Activated CD8-positive, alpha-beta memory T cell treated with anti-CD3 and anti-CD28 coated beads, Interleukin-2, amount 10 ng/mL, durations not matched to agents 7 days and 5 days (primary cell): ENCODE measurements at places on chromosomes 2 and 18. TPM values are rescaled to one million over a fixed set of nuclear protein-coding genes. Genes with fewer than 3 reads are reported as not detected.

DNA sequence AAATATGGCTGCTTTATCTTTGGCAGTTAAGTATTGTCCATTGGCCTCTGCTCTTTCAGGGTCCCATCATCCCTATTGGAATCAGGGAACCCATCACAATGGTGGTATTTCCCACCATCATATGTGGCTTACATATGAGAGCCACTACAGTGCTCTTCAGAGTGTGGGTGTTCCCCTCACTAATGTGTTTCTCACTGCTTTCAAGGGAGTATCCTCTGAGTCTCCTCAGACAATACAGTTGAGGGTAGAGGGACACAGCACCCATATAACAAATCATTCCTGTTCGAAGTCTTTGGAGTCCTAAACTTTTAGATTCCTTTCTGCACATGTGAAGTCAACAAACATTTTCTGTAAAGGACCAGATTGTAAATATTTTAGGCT is 48.8 kb upstream of the DNAJC10 start:
- no peaks in the 10 kb centered on the region for H3K36me3 ChIP-seq
- no peak overlapping the region for H3K4me3 ChIP-seq
- no peak for DNase-seq

DNA sequence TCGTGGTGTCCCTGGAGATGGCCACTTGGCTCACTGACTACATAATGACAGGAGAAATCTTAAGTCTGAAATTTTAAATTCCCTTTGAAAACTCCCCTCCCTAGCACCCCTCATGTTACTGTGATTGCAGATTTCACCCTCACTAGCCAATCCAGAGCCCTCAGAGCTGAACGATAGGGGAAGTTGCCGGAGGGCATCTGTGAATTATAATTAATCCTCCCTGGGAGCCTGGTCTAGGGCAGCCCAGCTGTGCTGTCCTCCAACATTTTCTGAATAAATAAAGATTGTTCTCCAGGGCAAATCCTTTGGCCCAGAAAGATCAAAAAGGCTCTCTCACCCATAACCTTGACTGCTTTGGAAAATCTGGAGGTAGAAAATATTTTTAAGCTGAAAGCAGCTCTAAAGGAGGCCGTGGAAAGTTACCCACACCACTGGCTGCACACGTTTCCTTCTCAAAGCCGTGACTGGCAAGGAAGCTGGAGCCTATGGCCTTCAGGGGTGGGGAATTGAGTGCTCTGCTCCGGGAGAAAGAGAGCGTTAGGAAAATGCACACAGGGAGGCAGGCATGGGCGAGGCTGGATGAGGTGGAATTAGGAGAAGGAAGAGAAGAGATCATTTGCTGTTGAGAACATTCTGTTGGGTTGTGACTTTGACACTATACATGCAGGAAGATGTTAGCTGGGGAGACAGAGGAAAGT is 68.9 kb upstream of the CNGA3 start:
- DNase-seq = no peak
- H3K4me3 ChIP-seq = no peak overlapping the region
- H3K27ac ChIP-seq = no peak overlapping the region

- H3K36me3 ChIP-seq = no peaks in the 10 kb centered on the region
- H3K27me3 ChIP-seq = no peaks in the 10 kb centered on the region
- H3K4me3 ChIP-seq = no peak overlapping the region
- H3K27ac ChIP-seq = no peak overlapping the region
- no peaks in the 10 kb centered on the region for H3K4me1 ChIP-seq
- DNase-seq = no peak
Observed at GRCh38 chr18:32422201-32422600, 48.5 kb downstream of the GAREM1 start.

DNA sequence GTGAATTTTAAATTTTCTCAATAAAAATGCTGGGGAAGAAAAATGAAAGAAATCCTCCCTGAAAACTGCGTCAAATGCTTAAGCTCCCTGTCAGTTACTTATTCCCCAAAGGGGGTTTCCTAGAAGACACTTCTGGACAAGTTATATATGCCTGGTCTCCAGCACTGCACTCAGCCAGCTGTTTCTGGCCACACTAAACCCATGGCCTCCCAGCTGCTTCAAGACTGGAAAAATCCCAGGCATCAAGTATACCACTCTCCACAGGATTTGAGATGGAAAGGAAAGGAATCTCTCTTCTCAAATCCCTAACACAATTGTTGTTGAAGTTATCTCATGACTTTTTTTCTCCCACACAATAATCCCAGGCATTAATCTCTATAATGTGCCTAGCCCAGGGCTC is 245.7 kb downstream of the NBAS start:
- H3K27me3 ChIP-seq = no peaks in the 10 kb centered on the region
- no peak for DNase-seq
- H3K36me3 ChIP-seq = peaks cover 73% of the 10 kb centered on the region

The FABP1 gene
- not detected for total RNA-seq

The DCDC2C gene
- not detected for total RNA-seq
